ENCODE measurements at places on chromosomes 1 and 21. TPM values are rescaled to one million over a fixed set of nuclear protein-coding genes. Genes with fewer than 3 reads are reported as not detected.

- H3K27me3 ChIP-seq: no peaks in the 10 kb centered on the region
- H3K4me1 ChIP-seq: peaks cover 6% of the 10 kb centered on the region
- no peak overlapping the region for H3K27ac ChIP-seq
- no peaks in the 10 kb centered on the region for H3K36me3 ChIP-seq
Measured at GRCh38 chr1:22641906-22642636, 1.4 kb upstream of the C1QC start.

DNA sequence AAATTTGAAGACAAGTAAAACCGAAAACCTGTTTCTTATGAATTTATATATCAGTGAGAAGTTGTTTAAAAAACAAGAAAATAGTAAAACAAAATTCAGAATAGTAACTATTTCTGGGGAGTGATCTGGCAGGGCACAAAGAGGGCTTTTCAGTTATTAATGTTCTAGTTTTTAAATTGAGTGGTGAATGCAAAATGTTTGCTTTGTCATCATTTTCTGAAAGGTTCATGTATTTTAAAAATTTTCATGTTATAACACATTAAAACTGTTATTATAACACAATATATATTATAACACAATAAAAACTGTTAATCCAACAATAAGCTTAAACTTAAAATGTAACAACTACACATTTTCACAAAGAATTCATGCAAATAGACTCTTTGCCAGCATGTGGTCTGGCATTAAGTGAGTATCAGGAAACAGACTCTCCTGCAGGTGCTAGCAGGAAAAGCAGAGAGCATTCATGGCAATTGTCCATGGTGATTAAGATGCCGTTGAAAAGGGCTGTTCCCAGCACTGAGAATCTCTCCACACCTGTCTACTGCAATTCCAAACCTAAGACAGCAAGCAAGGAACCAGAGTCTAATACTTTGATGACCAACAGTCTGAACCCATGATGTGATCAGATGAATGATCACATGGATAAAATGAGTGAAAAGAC is 204.9 kb downstream of the TBX15 start:
- H3K27me3 ChIP-seq: no peaks in the 10 kb centered on the region
- no peak overlapping the region for H3K4me3 ChIP-seq
- H3K27ac ChIP-seq: no peak overlapping the region
- no peaks in the 10 kb centered on the region for H3K4me1 ChIP-seq
- DNase-seq: no peak

DNA sequence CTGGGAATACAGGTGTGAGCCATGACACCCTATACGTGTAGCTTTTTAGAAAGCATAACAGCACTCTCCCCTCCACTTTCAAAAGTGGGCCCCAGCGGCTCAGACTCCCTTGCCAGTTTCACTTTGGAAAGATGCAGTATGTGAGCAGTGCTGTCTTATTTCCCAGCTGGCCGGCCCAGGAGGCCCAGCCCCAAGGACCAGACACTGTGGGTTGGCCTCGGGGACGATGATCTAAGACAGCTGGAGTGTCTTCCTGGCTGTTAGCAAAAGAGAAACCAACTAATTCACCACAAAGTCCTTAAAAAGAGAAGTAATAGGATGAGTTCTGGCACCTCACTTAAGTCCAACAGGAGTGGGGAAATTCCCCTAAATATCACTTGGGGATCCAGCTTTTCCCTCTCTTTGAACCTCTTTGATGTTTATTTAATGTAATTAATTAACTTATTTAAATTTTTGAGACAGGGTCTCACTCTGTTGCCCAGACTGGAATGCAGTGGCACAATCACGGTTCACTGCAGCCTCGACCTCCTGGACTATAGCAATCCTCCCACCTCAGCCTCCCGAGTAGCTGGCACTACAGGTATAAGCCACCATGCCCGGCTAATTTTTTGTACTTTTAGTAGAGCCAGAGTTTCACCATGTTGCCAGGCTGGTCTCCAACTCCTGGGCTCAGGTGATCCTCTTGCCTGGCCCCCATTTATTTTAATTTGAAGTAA is 17.6 kb upstream of the CLIC4 start:
- no peaks in the 10 kb centered on the region for H3K36me3 ChIP-seq
- H3K4me3 ChIP-seq: no peak overlapping the region
- H3K27me3 ChIP-seq: no peaks in the 10 kb centered on the region
- peak overlapping the region; percentile 53 for H3K27ac ChIP-seq
- DNase-seq: peak; percentile 83
- H3K4me1 ChIP-seq: peaks cover 42% of the 10 kb centered on the region

GRCh38 chr21:31733551-31734149 is 1.7 kb upstream of the SCAF4 start:
- no peak overlapping the region for H3K4me3 ChIP-seq
- no peaks in the 10 kb centered on the region for H3K4me1 ChIP-seq

GRCh38 chr1:241308471-241308870 is 48.5 kb downstream of the RGS7 start:
- DNase-seq: no peak
- no peaks in the 10 kb centered on the region for H3K27me3 ChIP-seq
- H3K36me3 ChIP-seq: no peaks in the 10 kb centered on the region
- H3K4me1 ChIP-seq: no peaks in the 10 kb centered on the region
- H3K4me3 ChIP-seq: no peak overlapping the region

- H3K27ac ChIP-seq: no peak overlapping the region
- DNase-seq: peak; percentile 79
Measured at GRCh38 chr1:157073944-157074685, 25.5 kb downstream of the ETV3L start.

LPAR3 gene
- total RNA-seq: 40.4 TPM

CLCA4 gene
- not detected for total RNA-seq

TDRD5 gene
- 0.20 TPM for total RNA-seq

DCLRE1B gene
- total RNA-seq: 2.4 TPM

SLC16A4 gene
- 8.9 TPM for total RNA-seq

Data from right atrium auricular region (tissue), 2 donors.